MCF 10A (cell line): ENCODE measurements at places on chromosomes 1 and 21. TPM values are rescaled to one million over a fixed set of nuclear protein-coding genes. Genes with fewer than 3 reads are reported as not detected.

DNA sequence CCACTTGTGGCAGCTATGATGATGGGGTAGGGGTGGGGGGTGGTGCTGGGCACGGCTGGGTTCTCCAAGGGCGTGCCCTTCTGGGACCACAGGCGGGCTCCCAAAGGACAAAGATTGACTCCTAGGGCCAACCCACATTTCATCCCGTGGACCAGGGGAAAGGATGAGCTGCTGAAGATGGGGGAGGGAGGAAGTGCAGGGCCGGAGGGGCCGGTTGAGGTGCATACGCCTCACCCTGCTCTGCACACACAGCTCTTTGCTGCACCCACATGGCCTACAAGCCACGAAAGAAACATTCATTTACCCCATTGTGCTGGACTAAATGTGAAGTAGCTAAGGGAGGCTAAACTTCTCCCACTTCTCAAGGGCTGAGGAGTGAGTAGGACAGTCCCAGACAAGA is 34.2 kb upstream of the GNPAT start:
- DNase-seq = no peak

GRCh38 chr1:38958967-38959366 is 17.3 kb upstream of the RHBDL2 start:
- peak; percentile 14 for DNase-seq

GRCh38 chr21:42666925-42667324 is 13.5 kb downstream of the PDE9A start:
- DNase-seq = no peak

DNA sequence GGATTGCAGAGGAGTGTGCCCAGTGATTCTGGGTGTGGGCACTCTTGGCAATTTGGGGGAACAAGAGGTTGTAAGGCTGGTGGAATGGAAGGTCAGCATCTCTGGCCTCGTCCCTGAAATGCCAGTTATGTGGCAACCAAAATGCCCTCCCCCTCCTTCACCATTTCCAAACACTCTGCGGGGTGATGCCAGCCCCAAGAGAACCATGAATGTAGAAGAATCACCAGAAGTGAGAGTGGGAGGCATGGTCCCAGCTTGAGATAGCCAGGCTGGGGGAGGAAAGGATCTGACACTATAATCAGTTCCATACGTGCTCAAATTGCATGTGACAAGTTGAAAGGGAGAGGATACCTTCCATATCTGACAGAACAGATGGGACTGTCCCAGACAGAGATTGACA is 88.7 kb upstream of the EDN2 start:
- no peak for DNase-seq

- peak; percentile 98 for DNase-seq
Measured at GRCh38 chr1:225919906-225920305, 4.1 kb downstream of the PYCR2 start.

DNA sequence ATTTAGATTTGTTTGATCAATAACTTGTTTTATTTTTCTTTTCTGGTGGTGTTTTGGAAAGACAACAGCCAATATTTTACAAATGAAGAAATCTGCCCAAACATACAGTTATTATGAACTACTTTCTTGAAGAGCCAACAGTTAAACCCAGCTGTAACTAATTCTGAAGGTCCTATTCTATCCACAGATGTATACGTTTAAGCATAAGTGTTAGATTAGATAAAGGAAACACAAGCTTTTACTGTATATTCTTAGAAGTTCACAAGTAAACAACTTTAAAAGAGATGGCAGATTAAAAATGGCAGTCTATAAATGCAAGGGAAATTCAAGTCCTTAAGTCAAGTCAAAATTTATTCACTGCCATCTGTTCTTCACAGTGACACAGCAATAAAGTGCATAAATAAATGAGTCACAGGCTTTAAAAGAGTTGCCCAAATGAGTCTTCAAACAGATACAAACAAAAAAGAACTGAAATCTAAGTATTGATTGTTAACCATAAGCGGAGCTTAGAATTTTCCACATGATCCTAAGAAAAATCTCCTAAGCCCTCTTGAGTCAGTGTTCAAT is 49.9 kb upstream of the KCNH1 start:
- no peak for DNase-seq

DNA sequence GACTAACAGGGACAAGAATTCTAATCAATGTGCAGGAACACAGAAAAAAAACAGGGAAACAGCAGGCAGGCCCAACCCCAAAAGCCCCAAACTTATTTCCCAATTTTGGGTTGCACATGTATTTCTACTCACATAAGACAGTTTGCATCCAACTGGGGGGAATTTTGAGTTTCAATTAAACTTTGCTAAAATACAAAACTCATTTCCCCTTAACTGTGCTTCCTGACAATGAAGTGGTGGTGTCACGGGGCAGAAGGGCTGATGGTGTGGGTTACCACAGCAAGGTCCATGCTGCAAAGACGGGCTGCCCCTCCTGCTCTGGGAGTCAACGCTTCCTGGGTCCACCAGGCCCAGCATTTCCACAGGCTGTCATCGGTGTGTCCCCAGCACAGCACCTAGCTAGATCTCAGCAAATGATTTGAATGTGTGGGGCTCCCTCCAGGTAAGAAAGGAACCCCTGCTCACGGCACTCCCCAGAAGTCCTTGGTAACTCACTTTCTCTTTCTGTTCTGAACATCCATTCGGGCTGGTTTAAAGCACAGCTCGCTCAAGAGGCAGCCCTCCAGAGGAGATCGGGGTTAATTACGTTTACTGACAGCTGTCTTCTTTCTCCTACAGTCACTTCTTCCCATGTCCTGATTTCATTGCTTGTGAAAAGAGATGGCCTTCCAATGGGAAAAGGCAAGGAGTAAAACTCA is 27.4 kb downstream of the HIVEP3 start:
- DNase-seq = peak; percentile 45

- peak; percentile 34 for DNase-seq
Measured at GRCh38 chr1:73674945-73675561, 522.9 kb downstream of the LRRIQ3 start.

GRCh38 chr1:108609483-108610049 is 49.7 kb downstream of the EEIG2 start:
- no peak for DNase-seq

- DNase-seq = no peak
Measured at GRCh38 chr1:151237678-151238466, 16.7 kb upstream of the PSMD4 start.

DNA sequence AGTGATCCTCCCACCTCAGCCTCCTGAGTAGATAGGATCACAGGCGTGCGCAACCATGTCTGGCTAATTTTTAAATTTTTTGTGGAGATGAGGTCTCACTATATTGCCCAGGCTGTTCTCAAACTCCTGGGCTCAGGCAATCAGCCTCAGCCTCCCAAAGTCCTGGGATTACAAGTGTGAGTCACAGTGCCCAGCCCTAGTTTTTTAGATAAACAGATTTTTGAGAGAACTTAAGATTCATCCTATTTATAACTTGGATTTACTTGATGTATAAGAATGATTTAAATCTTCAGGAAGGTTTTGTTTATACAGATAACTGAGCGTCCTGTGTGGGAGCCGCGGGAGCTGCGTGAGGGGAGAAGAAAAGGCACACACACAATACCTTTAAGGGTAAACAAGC is 26.2 kb downstream of the HEYL start:
- no peak for DNase-seq

GRCh38 chr21:26752849-26753248 is 92.4 kb downstream of the ADAMTS1 start:
- no peak for DNase-seq

DNA sequence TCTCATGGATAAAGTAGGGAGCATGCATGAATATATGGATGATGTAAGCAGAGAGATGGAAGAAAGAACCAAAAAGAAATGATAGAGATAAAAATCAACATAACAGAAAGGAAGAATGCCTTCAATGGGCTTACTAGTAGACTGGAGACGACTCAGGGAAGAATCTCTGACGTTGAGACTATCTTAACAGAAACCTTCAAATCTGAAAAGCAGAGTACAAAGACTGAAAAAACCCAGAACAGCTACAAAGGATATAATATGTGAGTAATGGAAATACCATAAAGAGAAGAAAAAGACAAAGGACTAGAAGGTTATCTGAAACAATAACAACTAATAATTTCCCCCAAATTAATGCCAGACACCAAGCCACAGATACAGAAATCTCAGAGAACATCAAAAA is 18.3 kb upstream of the SELP start:
- no peak for DNase-seq

- DNase-seq = no peak
Measured at GRCh38 chr1:20395255-20395654, 90.8 kb downstream of the CAMK2N1 start.

DNA sequence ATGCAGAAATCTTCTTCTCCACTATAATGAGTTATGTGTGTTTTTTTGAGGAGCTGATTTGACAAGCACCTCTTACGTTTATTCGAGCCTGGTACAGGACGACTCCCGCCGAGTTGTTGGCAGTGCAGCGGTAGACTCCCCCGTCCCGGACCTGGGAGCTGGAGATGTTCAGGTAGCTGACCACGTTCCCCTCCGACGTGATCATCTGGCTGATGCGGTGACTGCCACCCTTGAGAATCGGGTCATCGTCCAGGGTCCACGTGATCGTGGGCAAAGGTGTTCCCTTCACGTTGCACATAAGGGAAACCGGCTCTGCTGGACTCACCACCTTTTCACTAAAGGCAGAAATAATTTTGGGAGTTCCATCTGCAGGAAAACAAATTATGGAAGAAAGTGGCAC is 471.8 kb downstream of the PCP4 start:
- DNase-seq = no peak

DNA sequence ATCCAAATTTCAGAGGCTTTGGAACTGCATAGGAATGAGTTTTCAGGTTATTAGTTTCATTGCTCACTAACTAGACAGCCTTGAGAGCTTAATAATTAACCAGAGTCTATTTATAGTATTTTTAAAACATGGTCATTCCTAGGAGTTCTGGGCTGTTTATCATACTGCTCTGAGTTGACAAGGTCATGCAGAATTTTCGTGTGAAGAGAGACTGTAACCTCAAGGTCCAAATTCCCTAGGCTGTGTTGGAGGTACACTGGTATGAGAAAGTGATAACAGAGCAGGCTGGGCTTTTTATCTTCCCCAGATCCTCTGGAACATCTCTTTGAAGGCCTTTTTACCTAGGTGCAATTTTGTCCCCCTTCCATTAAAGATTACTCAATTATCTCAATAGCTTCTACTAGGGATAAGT is 736.3 kb downstream of the LTN1 start:
- no peak for DNase-seq

DNA sequence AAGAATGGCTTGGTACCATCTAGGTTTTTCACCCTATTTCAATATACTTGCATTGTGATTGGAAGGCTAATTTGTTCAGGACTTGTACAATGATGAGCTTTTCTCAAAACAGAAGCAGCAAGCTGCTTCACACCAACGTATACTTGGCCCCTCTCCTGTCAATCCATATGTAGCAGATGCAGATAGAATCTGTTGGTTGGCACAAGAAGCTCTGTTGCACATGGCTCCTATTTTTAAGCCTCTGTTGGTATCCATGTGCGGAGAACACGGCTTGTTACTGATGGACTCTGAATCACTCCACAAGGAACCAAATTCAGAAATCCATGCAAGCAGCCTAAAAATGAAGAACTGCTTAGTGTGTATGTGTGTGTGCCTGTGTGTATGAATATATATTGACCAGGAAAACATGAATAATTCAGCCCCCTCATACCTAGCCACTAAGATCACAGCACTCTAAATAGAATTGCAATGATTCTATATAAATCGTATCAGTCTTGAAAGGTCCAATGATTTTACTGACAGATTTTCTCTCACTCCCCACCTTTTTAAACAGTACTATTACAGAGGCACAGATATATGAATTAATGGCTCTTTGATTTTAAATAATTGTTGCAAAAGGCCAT is 258.4 kb upstream of the DPYD start:
- DNase-seq = no peak

DNA sequence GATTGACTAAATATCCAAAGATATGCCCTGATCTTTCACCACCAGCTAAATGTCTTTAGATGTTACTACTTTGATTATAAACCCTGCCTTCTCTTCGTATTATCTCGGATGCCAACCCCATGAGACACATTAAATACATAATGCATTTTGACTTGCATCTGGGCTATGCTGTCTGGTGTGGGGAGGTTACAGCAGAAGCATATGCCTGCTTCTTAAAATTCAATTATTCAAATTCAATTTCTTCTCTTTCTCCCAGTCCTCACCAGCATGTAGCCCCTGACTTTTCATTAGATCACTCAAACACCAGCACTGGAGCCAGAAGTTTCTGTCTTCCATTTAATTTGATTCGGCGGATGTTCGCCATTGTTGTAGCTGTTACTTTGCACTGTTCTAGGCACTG is 360.7 kb upstream of the CAMK1G start:
- no peak for DNase-seq

DNA sequence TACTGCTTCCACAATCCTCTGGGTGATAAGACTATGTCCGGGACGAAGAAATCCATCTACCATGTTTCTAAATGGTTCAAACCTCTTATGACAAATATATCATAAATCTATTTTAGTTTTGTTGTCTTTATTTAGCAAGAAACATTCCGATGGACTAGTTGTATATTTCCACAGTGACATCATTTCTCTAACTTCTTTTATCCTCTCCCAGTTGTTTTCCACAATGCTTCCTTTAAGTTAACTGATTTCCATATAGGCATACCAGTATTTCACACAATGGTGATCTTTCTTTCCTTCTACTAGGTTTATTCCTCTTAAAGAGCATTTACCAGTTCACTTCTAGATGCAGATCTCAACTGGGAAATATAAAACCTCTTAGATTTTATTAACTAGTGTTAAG is 44.8 kb downstream of the USP1 start:
- no peak for DNase-seq

GRCh38 chr1:194078765-194079164 is 892.4 kb upstream of the B3GALT2 start:
- no peak for DNase-seq

OR2G6 gene
- not detected in 2 replicates for total RNA-seq

NT5C1A gene
- not detected in 2 replicates for total RNA-seq

KCNAB2 gene
- total RNA-seq = 11.8 and 13.3 TPM in 2 replicates

RGS5 gene
- 12.9 and 14.1 TPM in 2 replicates for total RNA-seq

ATXN7L2 gene
- total RNA-seq = 3.8 and 7.3 TPM in 2 replicates

RIMS3 gene
- 0.29 and 0.58 TPM in 2 replicates for total RNA-seq

CFAP74 gene
- not detected in 2 replicates for total RNA-seq

OR6N1 gene
- total RNA-seq = not detected in 2 replicates

TIE1 gene
- not detected in 2 replicates for total RNA-seq

TP73 gene
- total RNA-seq = 0.37 and 0.82 TPM in 2 replicates

OR2AK2 gene
- total RNA-seq = not detected in 2 replicates

TTC34 gene
- total RNA-seq = 0.47 and 0.86 TPM in 2 replicates

PCP4L1 gene
- total RNA-seq = not detected in 2 replicates

GGPS1 gene
- total RNA-seq = 56.5 and 74.8 TPM in 2 replicates
